ENCODE measurements at places on chromosomes 11 and 22. TPM values are rescaled to one million over a fixed set of nuclear protein-coding genes. Genes with fewer than 3 reads are reported as not detected.
A peak's percentile ranks its signal among the peaks of the same experiment; 100 is the strongest.

KCTD14 gene
- 40.8 TPM for total RNA-seq

DNA sequence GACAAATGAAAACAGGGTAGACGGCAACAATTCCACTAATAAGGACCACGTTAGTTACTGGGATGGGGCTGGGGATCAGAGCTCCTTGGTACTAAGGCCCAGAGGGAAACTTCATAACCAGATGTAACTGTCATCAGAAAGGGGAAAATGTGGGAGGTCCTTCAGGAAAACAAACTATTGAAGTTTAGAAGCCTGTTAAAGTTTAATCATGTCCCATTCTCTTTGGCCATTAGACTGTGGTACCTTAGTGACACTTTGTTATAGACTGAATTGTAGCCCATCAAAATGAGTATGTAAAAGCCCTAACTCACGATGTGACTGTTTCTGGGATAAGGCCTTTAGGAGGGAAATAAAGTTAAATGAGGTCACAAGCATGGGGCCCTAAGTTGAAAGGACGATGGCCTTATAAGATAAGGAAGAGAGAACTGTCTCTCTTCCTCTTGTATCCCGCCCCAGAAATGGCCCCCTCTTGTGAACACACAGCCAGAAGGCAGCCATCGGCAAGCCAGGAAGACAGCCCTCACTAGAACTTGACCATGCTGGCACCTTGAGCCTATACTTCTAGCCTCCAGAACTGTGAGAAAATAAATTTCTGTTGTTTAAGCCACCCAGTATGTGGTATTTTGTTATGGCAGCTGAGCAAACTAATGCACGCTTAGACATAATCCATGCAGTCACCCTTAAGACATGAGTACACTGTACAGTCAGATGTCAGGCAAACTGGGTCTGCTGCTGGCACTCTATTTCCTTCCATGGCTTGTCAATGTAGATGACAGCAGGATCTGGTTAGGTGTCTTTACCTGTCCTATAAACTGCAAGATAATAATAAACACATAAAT, 26.9 kb upstream of the USP47 start:
- no peak for DNase-seq

DNA sequence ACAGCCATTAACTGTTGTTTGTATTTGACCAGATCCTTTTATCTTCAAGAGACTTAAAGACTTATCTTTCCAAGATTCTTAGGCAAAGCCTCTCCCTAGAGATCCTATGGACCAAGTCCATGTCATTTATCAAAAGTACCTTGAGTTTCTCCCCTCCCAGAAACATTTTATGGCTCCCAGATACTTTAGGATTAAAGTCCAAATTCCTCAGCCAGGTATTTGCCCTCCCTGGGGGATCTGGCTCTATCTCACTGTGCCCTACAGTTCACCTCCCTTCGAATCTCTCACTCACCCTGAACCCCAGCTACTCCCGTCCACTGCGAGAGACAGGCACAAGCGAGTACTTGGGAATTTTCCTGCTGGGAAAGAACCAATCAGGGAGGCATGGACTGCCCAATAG, 11.9 kb downstream of the MS4A8 start:
- no peak for DNase-seq

DNA sequence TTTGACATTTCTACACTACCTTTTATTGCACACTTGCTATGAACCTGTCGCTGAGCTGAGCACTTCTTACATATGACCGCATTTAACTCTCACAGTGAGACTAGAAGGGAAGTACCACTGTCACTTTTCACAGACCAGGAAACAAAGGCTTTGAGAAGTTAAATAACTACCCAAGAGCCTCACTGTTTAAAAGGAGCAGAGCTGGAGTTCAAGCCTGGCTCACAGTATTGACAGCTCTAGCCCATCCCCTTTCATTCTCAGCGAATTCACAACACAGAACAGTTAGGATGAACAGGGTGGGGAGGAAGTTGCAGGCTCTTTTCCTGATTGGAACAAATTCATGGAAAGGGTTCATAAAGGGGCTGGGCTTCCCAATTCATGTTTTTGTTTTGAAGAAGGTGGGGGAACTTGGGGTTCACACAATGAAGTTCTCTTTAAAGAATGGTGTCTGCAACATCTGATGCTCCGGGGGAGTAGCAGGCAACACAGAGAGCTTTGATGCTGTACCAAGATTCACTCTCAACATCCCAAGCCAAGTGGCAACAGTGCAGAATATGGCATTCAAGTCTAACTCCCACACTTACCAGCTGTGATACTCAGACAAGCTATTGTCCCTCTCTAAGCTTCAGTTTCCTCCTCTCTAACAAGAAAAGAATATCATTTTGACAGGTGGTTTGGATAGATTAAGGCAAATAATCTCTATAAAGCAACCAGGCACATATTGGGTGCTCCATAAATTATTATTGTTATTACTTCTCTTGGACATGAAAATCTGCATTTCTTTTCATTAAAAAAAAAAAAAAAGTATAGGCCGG, 17.2 kb downstream of the SCGB1A1 start:
- DNase-seq: no peak

DNA sequence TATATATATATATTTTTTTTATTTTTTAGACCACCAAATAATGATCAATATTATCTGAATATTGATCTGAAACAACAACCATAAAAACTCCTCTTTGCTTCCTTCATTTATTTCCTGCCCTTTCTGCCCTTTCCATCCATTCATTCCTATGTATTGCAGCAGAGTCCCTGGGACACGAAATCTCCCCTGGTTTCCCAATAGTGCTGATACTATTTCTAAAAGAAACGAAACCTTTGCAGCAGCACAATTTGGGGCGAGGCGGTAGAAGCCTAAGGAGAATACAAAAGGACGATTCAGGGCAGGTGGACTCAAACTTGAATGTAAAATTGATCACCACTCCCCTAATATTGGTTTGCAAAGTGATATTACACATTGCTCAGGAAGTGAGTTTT, 16.9 kb upstream of the AMOTL1 start:
- DNase-seq: no peak

GRCh38 chr22:27299181-27300085, 502.1 kb downstream of the MN1 start:
- peak; percentile 57 for DNase-seq

- DNase-seq: no peak
Measured at GRCh38 chr11:83152264-83152663, 4.7 kb upstream of the PCF11 start.
